NCI-H510A treated with DMSO at 0.1 percent for 48 hours (cell line): ENCODE measurements at places on chromosomes 11 and 22.

DNA sequence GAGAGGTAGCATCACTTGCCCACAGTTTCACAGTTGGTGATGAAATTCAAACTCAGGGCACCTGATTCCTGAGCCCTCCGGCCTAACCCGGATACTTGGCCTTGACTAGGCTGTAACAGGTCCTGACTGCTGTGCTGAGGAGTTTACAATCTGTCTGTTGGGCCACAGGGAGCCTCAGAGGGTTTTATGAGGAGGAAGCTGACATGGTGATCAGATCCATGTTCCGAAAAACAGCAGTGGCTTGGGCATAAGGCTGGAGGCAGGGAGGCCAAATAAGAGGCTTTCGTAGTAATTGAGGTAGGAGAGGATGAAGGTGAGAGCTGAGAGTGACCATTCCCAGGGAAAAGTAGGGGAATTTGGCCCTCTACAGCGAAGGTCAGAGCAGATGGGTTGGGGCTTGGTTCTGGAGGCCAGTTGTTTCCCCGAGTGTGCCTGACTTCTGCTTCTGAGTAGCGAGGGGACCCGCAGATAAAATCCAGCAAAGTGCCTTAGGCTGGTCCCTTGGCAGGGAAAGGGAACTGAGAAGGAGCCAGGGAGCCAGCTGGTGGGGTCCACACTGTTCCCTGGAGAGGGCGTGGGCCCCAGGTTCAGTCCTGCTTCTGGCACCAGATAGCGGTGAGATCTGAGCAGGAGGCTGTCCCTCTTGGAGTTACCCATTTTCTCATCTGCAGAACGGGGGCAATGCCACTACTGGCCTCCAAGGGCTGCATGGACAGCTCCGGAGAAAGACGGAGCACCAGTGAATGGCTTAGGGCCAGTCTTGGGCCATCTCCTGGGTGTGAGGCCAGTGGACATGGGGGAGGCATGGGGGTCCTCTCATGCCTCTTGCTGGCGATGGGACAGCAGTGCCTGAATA lies 6.5 kb downstream of the PRDM11 start:
- DNase-seq: no peak

DNA sequence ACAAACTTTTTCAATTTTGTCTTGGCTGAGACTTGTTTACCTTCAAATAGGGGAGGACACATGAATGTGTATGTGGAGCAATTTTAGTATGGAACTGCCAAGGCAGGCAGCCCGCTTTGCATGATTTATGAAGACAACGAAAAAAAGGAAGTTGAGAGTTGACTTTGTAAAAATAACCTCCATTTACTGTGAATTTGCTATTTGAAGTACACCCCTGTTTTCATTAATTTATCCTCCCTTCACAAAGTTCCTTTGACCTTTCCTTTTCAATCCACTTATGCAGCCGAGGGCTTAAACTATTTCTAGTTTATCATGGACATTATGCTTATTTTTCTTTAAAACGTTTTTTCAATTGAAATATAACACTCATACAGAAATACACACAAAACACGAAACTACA lies 369.6 kb upstream of the CADM1 start:
- no peak for DNase-seq

GRCh38 chr11:63567044-63567840 lies 4.1 kb upstream of the PLAAT2 start:
- no peak for DNase-seq

DNA sequence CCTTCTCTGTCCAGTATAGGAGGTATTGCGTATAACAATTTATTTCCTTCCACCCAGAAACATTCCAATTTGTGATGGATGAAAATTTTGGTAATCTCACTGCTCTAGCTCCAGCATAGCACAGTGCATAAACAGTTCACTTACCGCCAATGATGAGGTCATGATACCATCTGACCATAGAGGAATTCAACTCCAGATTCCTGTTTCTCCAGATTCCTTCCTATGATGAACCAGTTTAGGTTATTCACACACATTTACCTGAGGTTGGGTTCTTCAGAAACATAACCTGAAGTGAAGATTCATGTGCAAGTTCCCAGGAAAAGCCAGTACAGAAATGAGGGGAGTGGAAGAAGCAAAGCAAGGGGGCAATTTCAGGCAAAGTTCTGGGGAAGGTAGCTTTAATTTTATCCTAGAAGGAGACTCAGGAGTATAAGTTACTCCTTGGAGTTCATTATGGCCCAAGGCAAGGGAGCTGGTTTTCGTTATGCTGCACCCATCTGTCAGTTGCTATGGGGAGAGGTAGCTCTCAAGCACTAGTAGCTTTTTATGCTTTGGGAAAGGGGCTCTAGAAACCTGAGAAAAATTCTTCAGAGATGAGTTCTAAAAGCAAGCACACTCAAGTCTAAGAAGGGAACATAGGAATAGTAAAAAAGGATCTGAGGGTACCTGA lies 121.6 kb downstream of the CASP12 start:
- DNase-seq: no peak

DNA sequence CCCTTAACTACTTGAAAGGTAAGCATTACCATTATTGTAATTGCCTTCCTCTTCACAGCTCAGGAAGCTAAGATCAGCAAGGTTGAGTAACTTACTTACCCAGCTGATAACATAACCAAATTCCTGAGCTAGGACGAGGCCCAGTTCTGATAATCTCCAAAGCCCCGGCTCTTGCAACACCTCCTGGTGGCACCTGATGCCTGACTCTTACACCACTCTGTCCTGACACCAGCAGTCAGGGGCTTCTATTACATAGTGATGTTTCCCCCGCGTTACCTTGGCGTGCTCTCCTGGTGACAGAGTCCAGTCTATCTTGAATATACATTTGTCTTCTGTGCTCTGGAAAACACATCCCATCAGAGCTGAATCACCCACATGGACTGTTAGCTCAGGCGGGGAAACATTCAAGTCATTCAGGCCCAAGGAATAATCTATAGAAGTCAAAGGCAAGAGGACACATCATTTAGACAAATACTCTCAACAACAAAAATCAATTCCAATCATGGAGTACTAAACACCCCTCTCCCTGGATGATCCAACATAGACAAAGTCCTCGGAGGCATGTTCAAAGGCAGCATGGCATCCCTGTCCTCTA lies 12.6 kb downstream of the JAML start:
- DNase-seq: no peak

DNA sequence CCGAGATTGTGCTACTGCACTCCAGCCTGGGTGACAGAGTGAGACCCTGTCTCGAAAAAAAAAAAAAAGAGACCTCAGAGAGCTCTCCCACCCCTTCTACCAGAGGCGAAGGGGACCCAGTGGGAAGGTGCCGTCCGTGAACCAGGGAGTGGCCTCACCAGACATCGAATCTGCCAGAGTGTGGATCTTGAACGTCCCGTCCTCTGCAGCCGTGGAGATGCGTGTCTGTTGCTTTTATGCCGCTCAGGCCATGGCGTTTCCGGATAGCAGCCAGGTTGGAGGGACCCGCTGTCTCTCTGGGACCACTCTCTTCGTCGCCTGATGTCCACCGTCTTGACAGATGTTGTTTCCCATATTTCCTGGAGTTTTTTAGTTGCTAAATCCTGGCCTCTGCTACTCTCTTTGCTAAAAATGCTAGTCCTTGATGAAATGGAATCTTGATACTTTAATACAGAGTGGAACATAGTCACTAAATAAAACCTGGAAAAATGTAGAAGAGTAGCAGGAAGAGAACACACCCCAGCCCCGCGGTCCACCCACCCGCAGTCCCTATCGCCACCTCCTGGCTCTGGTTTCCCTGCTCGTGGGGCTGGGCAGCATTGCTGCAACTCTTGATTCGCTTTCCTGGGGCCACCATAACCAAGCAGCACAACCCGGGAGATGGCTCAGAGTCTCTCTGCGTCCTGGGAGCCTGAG lies 12.0 kb upstream of the MUC6 start:
- no peak for DNase-seq

DNA sequence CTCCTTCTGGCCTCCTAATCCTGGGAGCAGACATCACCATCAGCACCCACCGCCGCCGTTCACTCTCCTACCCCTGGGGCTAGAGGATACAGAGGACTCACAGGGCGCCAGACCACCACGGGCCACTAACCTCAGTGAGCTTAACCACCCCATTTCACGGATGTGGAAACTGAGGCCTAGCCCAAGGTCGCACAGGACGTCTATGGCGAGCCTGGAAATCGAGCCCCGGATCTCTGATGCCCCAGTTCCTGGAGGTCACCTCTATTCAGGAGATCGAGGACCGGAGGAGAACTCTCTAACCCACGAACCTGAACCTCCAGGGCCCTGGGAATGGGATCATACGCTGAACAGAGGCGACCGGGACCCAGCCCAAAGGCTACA lies 349 bp downstream of the TIMM10 start:
- DNase-seq: no peak

- DNase-seq: no peak
Measured at GRCh38 chr11:20021771-20022362, 138.4 kb downstream of the DBX1 start.

DNA sequence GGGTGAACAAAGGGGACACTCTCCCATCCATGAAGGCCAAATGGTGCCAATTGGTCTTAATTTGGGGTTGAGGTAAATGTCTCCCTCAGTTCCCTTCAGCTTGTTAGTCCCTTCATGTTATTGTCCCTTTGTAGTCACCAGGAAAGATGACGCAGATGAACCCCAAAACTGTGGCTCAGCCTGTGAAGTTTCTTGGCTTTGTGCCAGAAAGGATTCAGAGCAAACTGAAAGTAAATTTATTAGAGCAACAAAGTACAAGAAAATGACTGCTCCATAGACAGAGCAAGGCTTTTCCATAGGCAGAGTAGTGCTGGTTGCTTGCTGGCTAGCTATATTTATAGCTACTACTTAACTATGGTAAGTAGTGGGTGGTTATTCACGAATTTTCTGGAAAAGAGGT lies 16.7 kb downstream of the OR4C3 start:
- DNase-seq: no peak

DNA sequence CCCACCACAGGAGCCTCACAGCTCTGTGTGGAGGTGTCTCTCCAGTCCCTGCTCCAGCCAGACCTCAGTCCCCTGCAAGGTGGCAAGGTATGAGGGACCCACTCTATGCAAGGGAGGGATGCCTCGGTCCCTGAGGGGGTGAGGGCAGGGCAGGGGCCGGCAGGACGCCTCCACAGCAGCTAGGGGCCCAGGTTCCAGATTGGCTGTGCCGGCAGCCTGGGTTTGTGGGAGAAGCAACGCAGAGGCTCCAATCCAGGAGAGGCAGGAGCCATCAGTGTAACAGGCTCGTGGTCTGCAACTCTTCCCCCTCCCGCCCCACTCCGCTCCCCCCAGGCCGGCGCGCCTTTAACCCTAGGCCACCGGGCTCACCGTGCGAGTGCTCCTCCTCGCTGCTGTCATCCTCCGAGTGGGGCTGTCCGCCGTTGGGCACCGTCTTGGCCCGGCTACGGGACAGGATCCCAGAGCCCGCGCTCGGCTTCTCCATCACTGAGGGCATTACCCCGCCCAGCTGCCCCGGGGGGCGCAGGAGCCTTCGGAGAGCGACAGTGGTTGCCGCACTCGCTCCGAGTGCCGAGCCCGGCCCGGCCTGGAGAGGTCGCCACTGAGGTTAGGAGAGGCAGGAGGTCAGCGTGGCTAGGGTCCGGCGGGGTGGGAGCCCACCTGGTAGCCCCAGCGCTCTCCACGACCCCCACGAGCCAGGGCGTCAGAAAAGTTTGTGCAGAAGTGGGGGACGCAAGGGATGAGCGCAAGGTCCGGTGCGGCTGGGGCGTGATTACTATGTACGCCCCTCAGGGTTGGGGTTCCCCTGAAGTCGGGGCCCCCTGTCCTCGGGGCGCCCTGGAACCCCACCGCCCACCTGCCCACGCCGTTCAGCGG lies 765 bp downstream of the RCOR2 start:
- peak; percentile 31 for DNase-seq
